NCI-H1105 treated with DMSO at 0.1 percent for 48 hours (cell line): ENCODE measurements at places on chromosomes 11 and 22.

DNA sequence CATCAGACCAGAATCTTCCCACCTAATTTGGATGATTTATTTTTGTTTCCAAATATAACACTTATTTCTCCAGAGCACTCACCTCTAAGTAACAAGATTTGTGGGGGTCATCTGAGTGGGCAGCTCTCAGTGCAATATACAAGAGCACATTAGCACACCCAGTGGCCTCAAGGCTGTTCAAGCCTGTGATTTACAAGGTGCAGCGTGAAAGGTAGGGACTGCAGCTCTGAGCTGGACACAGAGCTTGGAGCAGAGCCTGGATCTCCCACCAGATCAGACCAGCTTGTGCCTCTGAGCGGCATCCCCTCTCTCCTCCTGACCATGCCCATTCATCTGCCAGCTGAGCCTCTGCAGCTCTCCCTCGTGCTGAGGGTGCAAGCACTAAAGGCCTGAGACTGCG lies 323.3 kb upstream of the ZC3H12C start:
- DNase-seq: no peak

DNA sequence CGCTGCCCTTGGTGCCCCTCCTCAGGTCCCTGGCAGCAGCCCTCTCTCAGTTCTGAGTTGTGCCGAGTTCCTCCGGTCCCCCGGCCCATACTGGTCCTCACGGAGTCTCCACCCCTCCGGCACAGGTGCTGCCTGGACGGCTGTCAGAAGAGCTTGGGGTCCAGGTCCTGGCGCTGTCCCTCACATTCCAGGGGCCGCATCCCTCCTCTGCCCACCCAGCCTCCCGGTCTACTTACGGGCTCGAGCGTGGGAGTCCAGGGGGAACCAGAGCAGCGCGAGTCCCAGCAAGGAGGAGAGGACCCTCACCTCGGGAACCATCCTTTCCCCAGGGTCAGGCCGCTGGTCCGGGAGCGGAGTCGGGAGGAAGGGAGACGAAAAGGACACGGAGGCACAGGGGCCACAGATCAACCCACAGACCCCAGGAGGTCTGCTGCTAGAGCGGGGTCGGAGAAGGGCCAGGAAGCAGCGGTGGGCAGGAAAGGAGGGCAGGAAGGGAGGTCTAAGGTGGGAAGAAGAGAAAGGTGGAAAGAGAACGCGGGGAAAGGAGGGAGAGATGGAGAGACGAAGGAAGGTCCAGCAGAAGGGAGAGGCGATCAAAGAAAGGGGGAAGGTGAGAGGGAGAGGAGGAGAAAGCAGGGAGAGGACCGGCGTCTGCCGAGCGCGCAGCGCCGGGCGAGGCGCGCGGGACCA lies 510 bp downstream of the CHRDL2 start:
- no peak for DNase-seq

DNA sequence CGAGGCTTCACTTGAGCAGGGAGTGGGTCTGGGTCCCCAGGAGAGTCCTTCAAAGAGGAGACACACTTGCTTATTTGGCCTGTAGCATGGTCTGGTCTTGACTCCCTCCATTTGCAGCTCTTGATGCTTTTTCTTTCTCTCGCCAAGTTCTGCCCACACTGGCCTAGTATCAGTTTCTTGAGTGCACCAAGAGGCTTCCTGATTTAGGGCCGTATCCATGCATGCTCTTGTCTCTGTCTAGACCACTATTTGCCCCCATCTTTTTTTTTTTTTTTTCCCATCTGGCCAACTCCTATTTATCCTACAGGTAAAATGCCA lies 170.7 kb downstream of the GRIK4 start:
- no peak for DNase-seq

DNA sequence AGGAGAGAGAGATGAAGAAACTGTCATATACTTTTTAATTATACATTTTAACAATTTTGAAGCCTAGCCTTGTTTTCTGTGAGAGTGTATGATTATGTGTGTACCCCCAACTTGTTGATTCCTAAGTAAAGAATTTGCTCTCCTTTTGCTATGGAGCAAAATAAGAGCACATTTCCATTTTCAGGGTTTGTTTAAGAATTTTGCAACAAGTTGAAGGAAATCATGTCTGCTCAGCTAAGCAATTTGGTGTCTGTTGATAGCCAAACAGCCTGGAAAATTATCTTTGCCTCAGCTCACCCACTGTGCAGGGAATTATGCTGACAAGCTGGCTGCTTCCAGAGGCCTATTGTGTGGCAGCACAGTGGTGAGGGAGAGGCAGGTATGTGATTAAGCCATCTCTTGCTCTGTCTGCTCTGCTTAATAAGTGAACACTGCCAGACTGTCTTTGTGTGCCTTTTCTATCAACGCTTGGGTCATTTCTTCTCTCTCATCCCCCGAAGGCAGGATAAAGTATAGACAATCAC lies 135.1 kb upstream of the TTC12 start:
- no peak for DNase-seq

DNA sequence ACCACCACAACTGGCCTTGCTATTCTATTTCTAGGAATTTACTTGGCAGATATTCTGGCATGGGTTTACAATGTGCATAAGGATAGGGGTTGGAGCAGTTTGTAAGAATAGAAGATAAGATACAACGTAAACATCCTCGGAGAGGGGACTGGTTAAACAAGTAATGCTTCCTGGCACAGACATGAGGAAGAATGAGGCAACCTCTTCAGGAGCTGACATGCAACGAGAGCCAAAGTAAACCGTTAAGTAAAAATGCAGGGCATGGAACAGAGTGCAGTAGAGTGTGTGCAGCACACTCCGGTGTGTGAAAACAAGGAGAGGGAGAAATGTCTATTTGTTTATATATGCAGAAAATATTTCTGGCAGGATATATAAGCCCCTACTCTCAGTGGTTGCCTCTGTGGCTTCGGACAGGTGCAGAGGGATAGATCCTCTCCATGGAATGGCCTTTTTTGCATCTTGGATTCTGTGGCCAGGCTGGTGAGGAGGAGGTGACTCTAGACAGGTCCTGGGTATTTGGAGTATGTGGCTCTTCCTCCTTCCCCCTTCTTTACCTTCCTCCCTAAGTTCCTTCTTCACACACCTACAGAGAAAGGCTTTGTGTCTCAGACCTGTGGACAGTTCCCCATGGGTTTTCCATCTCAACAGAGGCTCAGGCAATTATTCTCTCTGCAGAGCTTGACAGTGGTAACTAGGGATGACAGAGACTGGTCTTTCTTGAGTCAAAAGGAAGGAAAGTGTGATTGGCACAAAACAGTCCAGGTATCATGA lies 2.5 kb downstream of the RAB36 start:
- DNase-seq: no peak

- no peak for DNase-seq
Measured at GRCh38 chr22:43118953-43119458, 8.5 kb downstream of the BIK start.

GRCh38 chr22:39671936-39672335 lies 101.4 kb downstream of the CACNA1I start:
- DNase-seq: no peak

- no peak for DNase-seq
Measured at GRCh38 chr11:134837166-134837886, 425.3 kb upstream of the B3GAT1 start.

DNA sequence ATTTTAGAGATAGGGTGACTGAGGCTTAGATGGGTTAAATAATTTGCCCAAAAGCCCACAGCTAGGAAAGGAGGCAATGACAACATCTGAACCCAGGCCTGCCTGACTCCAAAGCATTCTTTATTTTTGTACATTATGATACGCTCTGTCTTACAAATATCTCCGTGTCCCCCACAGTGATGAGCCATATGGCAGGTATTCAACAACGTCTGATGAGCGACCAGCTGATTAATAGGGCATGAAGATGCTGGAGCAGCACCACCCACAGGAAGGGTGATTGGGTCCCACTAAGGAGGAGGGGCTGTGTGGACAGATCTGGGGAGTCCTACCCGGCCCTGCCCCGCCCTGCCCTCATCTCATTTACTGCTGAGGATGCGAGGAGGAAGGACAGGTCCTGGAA lies 380.6 kb downstream of the CADM1 start:
- no peak for DNase-seq

GRCh38 chr11:113192121-113192925 lies 122.1 kb upstream of the TTC12 start:
- DNase-seq: no peak

- no peak for DNase-seq
Measured at GRCh38 chr11:537622-538430, 499 bp downstream of the LRRC56 start.

GRCh38 chr11:1920909-1921573 lies 1.5 kb downstream of the TNNT3 start:
- DNase-seq: no peak

DNA sequence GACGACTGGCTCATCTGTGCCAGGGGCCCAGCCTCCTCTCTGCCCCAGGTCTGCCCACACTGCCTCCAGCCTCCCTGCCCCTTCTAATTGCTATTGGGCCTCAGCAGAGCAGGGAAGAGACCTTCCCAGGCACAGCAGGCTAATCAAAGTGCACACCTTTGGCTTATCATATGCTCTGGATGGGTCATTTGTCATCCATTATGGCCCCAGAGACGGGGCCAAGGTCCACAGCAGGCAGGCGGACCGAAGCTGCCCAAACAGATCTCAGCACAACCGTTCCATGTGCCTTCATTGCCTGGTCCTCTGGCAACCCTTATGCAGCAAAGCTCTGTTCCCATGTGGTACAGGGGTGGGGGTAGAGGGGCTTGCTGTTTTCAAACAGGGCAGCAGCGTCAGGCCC lies 66.6 kb downstream of the TP53I11 start:
- no peak for DNase-seq

- DNase-seq: no peak
Measured at GRCh38 chr11:30485222-30485621, 100.9 kb downstream of the MPPED2 start.

GRCh38 chr11:33307984-33308383 lies 50.8 kb downstream of the HIPK3 start:
- DNase-seq: no peak

- DNase-seq: no peak
Measured at GRCh38 chr22:30087611-30088010, 7.3 kb downstream of the HORMAD2 start.

- no peak for DNase-seq
Measured at GRCh38 chr22:23709107-23709506, 18.3 kb downstream of the RGL4 start.

DNA sequence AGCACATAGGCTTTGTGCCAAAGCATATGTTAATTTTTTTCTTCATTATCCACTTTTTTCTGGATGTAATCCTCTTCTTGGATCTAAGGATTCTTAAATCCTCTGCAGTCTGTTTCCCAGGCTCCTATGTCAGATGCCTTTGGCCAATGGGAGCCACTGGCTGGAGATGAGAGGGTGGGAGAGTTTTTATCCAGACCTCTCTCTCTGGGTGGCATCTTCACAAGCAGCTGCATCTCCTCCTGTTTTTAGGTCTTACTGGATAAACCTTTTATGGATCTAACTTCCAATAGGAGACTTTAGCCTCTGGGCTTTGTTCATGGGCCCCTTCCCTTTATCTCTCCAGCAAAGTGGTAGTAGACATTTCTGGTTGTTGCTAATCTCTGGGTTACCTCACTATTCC lies 22.4 kb upstream of the MPPED2 start:
- no peak for DNase-seq

- no peak for DNase-seq
Measured at GRCh38 chr22:29313126-29313575, 2.3 kb downstream of the RASL10A start.

GRCh38 chr22:44085743-44086270 lies 61.7 kb downstream of the PARVB start:
- peak; percentile 8 for DNase-seq

DNA sequence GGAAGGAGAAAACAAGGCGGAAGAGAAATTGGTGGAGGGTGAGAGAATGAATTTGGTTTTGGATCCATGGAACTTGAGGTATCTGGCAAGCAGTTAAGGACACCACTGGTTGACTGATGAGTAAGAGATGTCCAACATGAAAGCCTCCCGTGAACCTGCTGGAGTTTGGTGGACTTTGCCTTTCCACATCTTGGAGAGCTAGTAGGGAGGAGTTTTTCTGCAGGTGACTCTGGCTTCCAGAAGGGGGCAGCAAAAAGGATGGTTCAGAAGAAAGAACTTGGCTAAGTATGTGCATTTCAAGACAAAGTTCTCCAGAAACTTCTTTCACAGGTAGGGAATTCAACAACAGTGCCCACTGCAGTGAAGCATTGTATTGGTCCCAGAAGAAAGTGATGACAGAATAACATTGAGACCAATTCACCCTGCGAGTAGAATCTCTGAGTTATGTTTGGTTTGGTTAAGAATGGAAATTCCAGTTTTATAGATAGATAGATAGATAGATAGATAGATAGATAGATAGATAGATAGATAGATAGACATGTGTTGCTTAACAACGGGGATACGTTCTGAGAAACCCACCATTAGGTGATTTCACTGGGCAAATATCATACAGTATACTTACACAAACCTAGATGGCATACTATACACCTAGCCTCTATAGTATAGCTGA lies 28.5 kb downstream of the DCDC1 start:
- no peak for DNase-seq

DNA sequence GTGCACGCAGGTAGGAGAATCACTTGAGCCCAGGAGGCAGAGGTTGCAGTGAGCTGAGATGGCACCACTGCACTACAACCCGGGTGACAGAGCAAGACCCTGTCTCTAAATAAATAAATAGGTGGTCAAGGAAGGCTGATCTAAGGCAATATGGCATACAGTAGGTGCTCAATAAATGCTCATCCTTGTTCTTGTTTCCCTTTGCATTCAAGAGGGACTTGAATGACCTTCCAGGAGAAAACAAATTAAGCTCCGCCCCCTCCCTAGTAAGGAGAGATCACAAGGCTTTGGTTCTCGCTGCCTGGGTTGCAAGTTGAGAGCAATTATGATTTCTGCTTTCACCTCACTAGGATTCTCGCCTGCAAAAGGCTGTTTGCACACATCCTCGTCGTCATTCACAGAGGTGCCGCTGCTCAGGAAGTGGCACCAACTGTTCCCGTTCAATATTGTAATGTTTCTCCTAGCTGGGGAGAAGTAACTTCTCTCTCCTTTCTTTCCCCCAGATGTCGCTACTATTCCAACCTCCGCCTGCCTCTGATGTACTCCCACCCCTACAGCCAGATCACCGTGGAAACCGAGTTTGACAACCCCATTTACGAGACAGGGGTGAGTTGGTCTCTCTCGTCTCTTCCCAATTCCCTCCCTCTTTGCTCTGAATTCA lies 51.8 kb upstream of the ASPHD2 start:
- DNase-seq: no peak
